Left hindlimb (tissue), 1 donor: ENCODE measurements at places on chromosomes 6 and 20.

GRCh38 chr20:34768096-34768495 lies 57.4 kb downstream of the NCOA6 start:
- no peak for DNase-seq

DNA sequence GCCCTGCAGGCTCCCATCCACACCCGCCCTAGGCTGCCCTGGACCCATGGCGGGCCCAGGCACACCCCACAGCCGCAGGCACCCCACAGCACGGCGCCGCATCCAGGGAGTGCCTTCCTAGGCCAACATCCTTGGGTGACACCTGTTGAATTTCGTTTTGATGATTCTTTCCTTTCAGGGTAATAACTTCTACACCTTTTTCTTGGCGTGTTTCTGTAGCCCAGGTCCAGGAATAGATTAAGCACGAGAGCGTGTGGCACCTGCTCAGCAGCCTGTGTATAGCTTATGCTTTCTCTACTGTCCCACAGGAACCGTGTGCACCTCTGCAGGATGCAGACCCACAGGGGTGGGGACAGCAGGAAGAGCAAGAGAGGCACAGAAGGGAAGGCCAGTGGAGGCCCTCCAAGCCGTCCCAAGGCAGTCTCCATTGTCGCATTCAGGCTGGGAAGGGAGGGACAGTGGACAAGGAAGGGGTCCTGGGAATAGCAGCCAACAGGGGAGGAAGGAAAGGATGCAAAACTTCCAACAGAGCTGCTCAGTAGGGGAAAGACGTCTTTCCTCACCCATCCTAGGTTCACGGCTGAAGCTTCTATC lies 118.1 kb upstream of the AFDN start:
- DNase-seq: no peak

DNA sequence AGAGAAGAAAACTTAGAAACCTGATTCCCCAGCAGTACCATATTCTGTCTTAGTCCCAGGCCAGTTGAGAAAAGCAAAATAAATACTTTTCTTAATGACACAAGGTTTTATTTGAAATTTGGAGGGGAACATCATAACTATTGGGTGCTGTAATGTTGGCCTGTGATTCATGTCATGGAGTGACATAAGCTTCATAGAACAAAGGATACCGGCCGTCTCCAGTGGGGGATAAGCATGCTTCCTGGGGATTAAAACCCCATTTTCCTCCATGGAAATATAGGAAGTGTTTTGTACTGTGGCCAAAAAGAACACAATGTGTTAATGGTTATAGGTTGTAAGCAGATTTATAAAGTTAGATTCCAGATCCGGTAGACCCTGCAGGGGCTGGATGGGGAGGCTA lies 18.0 kb downstream of the MTHFD1L start:
- DNase-seq: no peak

- DNase-seq: no peak
These were observed 26.1 kb downstream of the FAM184A start for GRCh38 chr6:119052292-119052889.

- no peak for DNase-seq
These were observed 300.3 kb upstream of the ID4 start for GRCh38 chr6:19536838-19537237.

- DNase-seq: no peak
These were observed 33.5 kb downstream of the WRNIP1 start for GRCh38 chr6:2798586-2799134.

DNA sequence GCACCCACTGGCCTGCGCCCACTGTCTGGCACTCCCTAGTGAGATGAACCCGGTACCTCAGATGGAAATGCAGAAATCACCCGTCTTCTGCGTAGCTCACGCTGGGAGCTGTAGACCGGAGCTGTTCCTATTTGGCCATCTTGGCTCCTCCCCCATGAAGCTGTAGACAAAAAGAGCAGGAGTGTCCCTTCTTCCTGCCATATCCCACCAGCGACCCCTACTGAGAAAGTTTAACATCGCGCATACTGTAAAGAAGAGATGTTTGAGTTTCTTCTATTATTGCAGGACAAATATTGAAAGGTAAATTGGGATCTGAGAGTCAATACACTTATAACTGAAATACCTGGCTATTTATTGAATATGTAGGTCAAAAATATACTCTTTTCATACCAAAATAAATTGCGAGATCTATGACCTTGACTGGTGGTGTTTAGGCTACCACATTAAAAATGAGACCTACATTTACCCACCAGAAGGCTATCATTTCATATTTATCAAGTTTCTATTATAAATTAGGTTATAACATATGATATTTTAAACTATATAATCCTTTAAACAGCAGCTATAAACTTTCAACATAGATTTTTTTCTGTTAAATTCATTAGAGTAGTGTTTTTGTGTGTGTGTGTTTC lies 586.3 kb downstream of the HTR1B start:
- no peak for DNase-seq

DNA sequence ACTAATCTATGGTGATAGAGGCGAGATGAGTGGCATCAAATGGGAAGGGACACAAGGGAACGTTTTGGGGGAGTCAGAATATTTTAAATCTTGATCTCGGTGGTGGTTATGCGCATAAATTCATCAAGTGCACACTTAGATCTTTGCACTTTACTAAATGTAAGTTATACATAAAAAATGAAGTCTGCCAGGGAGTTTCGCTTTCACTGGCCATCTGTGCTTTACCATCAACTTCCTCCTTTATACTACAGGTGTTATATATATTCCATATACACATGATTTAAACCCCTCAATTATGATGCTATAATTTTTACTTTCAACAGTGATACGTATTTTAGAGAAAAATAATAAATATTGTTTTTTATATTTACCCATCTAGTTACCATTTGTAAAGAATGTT lies 97.6 kb upstream of the AKIRIN2 start:
- no peak for DNase-seq

DNA sequence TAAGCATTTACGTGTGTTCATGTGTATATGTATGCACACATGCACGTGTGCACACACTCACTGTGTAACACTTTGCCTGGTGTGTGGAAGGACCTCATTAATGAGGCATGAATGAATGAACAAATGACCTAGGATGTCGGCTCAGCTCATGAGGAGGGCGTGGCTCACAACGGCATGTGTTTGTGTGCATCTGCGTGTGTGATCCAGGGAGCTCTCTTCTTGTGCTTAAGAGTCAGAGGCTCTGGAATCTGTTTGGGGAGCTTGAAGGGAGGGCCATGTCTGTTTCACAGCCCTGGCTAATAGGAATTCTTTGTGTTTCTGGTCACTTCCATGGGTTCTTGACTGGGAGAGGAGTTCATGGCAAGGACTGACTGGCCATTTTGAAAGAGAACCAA lies 32.7 kb downstream of the TOX2 start:
- DNase-seq: no peak

GRCh38 chr6:107633680-107634323 lies 143.9 kb downstream of the SOBP start:
- DNase-seq: peak; percentile 62

DNA sequence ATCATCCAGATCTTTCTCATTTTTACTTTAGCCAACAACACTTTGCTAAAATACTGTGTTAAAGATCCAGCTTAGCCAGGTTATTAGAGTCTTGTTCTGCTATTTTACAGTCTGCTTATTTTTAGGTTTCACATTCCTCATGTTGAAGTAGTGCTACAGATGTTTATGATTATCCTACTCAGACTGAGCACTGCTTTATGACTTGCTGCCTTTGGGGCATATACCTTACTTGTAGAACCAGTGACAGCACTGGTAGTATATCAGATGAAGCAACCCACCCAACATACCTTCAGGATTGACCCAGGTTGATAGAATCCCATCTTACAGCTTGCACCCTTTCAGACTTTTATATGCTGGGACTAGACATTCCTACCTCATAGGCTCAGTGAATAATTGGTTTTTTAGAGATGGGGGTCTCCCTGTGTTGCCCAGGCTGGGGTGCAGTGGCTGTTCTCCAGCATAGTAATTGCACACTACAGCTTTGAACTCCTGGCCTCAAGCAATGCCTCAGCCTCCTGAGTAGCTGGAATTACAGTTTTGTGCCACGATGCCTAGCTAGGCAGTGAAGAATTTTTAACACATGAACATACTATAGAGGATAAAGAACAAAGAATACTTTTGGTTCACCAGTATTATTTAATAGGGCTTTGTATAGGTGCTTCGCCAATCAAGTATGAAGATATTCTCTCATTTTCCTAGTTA lies 63.8 kb upstream of the DYNLRB1 start:
- DNase-seq: no peak

- DNase-seq: no peak
These were observed 317.8 kb downstream of the CENPW start for GRCh38 chr6:126657561-126658175.

- no peak for DNase-seq
These were observed 28.9 kb upstream of the CD83 start for GRCh38 chr6:14088600-14089192.

GRCh38 chr6:127464161-127464880 lies 5.1 kb upstream of the KIAA0408 start:
- peak; percentile 53 for DNase-seq

DNA sequence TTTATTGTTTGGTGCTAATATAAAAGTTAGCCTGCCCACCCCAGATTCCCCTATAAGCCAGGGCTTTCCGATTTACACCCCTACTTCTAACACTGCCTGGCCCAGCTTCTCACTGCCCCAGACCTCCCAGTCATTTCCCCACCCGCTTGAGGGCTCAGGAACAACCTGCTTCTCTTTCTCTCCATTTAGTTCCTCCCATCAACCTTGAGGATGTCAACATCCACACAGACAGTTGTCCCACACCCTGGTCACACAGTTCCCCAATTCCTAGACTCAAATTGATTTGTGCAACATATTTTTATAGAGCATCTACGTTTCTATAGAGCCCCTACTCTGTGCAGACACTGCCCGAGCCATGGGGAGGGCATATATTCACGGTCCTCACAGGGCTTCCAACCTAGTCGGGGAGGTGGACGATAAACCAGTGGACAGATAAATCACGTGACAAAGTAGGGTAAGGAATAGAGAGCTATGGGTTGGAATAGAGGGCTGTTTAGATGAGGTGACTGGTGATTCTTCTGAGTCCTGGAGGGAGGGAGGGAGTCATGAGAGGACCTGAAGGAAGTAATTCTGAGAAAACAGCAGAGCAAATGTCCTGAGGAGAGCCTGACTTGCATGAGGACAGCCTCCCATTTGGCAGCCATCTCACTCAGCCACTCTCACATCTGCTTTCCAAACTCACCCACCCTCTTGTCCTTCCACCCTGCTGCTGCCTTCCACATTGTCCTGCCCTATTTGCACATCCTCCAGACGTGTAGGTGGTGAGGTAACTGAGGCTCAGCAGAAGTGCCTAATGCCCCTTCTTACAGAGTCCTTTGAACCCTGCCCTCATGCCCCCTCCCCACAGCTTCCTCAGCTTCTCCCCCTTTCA lies 6.3 kb downstream of the GABRR2 start:
- DNase-seq: no peak

- DNase-seq: no peak
These were observed 66.7 kb downstream of the RPP21 start for GRCh38 chr6:30411515-30412207.

GRCh38 chr6:3905945-3906845 lies 57.0 kb downstream of the FAM50B start:
- no peak for DNase-seq

GRCh38 chr20:50027611-50028105 lies 44.9 kb downstream of the SNAI1 start:
- peak; percentile 78 for DNase-seq

DNA sequence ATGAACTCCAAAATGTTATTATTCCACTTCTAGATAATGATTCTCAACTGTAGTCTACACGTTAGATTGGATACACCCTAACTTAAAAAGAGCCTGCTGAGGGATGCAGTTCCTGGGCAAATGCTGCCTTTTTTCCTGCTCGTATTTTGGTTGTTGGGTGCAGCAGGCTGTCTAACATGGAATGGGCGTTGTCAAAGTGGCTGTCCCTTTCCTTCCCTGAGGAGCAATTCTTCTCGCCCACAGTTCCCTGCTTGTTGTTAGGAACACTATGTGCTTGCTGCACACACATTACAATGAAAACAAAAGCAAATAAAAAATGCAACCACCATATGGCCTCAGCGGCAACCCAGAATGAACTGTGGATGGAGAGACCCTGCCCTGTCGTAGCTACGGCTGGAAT lies 1.7 kb upstream of the ADGRF5 start:
- DNase-seq: no peak

DNA sequence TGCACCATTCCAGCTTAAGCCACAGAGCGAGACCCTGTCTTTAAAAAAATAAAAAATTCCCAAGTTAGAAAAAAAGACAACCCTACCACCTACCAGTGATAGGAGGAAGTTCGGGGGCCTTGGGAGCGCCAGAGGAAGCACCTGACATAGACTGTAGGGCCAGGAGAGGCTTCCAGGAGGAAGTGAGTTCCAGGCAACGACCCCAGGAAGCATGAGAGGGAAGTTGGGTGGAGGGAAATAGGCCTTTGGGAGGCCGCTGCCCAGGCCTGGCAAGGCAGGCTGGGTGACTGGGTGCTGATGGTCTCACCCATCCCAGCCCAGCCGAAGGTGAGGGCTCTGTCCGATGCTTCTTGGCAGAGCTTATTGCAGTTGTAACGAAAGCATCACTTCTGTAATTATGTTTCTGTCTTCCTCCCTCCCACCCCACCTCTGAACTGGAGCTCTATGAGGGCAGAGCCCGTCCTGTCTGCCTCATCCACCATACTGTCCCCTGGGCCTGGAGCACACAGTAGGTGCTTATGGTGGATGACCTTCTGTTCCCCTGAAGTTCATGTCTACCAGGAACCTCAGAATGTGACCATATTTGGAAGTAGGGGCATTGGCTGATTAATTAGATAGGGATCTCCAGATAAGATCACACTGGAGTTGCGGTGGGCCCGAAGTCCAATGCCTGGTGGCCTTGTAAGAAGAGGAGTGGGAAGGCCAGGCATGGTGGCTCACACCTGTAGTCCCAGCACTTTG lies 54.1 kb downstream of the UBE2V1 start:
- no peak for DNase-seq

- no peak for DNase-seq
These were observed 12.9 kb upstream of the HIVEP1 start for GRCh38 chr6:11999246-11999645.

DNA sequence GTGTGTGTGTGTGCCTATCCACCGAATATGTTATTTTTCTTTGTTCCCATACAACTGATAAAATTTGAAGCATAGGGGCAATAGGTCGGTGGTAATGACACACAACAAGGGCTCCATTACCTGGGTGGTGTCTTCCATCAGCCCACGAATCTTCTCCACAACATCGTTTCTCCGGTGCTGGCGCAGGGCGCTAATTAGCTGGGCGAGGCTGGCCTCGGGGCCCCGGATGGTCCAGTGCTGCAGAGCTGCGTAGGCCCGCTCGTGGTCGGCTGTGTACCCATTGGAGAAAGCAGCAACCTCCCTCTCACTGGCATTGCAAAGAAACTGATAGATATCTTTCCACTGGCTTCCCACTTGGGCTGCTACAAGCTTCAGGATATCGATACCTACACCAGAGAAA lies 56.6 kb downstream of the TNFRSF21 start:
- no peak for DNase-seq

- no peak for DNase-seq
These were observed 135.1 kb downstream of the PLG start for GRCh38 chr6:160837146-160837545.

GRCh38 chr6:42210551-42210950 lies 7.1 kb downstream of the MRPS10 start:
- DNase-seq: no peak
